Stimulated activated CD4-positive, alpha-beta T cell treated with anti-CD3 and anti-CD28 coated beads, Interleukin-2, amount 100 ng/mL, for 24 hours (primary cell): ENCODE measurements at places on chromosomes 13 and 19.

GRCh38 chr13:49441846-49442245 is 2.0 kb downstream of the CAB39L start:
- DNase-seq = no peak

- no peak for DNase-seq
These were observed 116.7 kb downstream of the LMO7 start for GRCh38 chr13:75752826-75753225.

- no peak for DNase-seq
These were observed at the start of gene GRIK5 for GRCh38 chr19:42069619-42070351. Gene GRIK5 (minus strand): TSS chr19:42070206. CDS start chr19:42065770, 4,436 bp downstream.

DNA sequence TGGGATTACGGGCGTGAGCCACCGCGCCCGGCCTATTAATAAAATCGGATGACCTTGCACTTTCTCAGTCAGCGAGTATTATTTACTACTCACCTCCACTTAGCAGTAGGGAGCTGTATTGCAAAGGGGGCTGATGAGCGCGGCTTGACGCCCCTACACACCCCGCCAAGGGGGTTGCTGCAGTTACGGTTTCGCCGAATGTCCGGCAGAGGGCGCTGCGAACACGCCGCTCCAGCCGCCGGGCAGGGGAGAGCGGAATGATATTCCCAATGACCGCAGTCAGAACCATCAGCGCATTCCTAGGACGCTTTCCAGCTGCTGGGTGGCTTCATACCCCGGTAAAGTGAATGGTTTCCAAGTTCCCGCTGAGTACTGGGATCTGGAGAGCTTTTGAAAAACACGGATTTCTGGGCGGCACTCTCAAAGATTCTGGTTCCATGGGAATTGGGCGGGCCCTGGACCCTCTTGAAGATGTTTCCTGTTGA is 30.0 kb upstream of the TPT1 start:
- peak; percentile 58 for DNase-seq

GRCh38 chr19:17538684-17539237 is 16.7 kb upstream of the COLGALT1 start:
- no peak for DNase-seq

DNA sequence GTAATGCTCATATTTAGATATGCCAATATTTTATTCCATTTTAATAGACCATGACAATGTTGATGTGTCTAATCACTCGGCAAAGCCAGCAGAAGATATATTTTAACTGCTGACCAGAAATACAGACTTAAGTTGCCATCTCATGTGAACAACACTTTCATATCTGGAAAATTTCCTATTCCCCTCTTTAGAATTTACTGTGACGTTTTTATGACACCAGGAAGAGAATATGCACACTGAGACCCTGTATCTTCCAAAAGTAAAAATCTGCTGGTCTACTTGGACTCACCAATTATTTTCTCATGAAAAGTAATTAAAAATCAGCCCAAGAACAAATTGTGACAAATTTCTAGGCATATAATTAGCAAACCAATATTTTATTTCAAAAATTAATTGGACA is 2.1 kb downstream of the PROSER1 start:
- DNase-seq = no peak

DNA sequence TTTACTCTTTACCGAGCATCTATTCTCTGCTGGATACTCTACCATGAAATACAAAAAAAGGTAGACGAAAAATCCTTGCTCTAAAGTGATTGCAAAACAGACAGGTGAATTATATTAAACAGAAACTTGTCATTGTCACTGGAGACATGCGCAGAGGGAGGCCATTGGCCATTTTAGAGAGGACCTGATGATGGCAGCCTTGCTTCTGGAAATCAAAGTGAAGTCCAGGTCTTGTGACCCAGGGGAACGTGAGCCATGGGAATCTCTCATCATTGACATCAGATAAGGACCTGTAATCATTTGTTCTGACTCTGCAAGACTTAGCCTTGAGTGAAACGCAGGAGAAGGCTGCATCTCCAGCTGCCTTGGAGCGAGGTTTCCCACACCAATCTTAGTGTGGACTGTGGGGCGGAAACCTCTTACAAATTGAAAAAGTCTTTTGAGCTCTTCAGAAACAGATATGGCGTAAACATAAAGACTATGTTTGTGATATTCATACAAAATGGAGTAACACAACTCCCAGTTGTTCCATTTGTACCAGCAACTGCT is 16.8 kb upstream of the SLC46A3 start:
- DNase-seq = no peak

- no peak for DNase-seq
These were observed 4.6 kb upstream of the ZNF45 start for GRCh38 chr19:43939557-43940260.

- DNase-seq = no peak
These were observed 8.6 kb downstream of the GAS6 start for GRCh38 chr13:113855012-113855921.
